ENCODE measurements at places on chromosomes 1 and 21. TPM values are rescaled to one million over a fixed set of nuclear protein-coding genes. Genes with fewer than 3 reads are reported as not detected.

Gene DMBX1
- 2.4 TPM for total RNA-seq

Gene GJB3
- 89.9 TPM for total RNA-seq

Gene RGS16
- total RNA-seq: 1.5 TPM

Gene KRTAP22-2
- total RNA-seq: not detected

Gene KIF2C
- total RNA-seq: 98.7 TPM
